ENCODE measurements at places on chromosomes 2 and 18. TPM values are rescaled to one million over a fixed set of nuclear protein-coding genes. Genes with fewer than 3 reads are reported as not detected.

DNA sequence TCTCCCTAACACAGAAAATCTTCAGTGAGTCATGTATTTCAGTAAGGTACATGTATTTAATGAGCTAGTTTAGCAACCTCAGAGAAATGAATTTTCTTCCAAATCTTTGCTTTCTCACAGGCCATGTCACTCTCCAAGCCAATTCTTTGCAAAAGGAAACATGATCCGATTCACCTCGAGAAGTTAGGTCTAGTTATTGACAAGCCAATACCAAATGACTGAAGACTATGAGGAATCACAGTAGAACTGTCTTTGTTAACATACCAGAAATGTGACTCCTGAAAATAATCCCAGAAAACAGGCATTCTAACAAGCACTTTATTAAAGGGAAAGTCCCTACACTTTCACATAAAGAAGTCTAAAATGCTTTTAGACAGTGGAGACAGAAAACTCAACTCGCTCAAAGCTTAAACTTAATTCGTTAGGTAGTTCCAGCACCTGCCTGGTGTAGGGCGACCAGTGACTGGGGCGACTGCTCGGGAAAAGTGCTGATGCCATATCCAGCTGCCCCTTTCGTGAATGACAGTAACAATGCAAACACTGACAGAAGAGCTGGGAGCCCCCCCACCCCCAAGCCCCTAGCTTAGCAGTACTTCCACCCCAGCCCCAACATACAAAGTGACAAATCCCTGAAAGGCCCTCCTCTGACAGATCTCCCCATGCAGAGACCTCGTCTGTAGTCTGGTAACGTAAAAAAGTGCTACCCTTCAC lies 1.8 kb downstream of the MEMO1 start:
- no peak for DNase-seq

DNA sequence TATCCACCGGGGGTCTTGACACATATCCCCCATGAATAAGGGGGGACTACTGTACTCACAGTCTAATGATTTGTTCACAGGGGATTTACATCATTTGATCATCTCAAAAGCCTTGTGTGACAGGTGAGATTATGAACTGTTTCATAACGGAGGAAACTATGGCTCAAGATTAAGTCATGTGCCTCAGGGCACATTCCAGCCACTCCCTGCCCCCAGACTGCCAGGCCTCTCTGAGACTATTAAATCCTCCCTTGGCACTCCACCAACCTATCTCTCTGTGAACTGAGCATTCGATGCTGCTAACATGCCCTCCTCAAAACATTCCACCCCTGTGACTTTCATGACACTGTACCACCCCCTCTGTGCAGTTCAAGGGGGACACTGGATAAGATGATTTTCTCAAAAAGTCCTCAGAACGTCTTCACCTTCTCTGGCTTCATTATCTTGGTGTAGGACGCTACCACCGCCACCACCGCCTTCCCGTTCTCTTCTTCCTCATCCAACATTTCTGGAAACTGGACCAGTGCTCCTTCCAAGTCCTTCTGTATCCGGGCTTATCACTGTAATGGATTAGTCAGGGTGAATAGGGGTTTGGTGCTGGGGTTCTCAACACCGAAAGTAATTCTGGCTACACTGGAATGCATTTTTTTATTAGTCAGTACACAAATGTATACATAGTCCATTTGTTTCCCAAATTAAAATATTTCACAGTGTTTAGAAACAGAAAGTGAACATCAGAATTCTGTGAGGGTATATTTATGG lies 169.6 kb downstream of the KCNS3 start:
- DNase-seq = no peak

DNA sequence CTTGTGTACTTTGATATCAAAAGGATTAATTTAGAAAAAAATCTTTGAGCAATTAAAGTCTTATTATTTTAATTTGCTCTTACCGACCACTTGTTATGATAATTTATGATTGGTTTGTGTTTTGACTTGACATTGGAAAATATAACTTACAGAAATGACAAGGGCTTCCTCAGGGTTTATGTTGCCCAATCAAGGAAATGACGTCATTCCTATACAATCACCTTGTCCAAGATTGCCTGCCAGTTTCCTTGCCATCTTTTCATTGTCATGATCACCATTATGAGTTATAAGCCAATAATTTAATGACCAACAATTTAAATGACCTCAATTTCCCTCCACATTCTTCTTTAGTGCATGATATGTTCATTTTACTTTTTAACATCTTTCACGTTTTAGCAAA lies 351.8 kb upstream of the TMEFF2 start:
- no peak for DNase-seq

The TCF23 gene
- 0.08 TPM for total RNA-seq

The VSNL1 gene
- total RNA-seq = 15.8 TPM
